T-helper 17 cell (primary cell): ENCODE measurements at places on chromosomes 11 and 22. TPM values are rescaled to one million over a fixed set of nuclear protein-coding genes. Genes with fewer than 3 reads are reported as not detected.
A peak's percentile ranks its signal among the peaks of the same experiment; 100 is the strongest.

The APOL5 gene
- not detected for total RNA-seq

The ACTN3 gene
- 0.30 TPM for total RNA-seq

The WT1 gene
- total RNA-seq: not detected

The MRGPRF gene
- not detected for total RNA-seq

The USH1C gene
- total RNA-seq: not detected

The TIGD3 gene
- total RNA-seq: 0.45 TPM

The MS4A7 gene
- 4.7 TPM for total RNA-seq

The TMEM86A gene
- 6.1 TPM for total RNA-seq

The KCNQ1OT1 gene
- total RNA-seq: 0.23 TPM

- H3K4me1 ChIP-seq: peaks cover 33% of the 10 kb centered on the region
- H3K27me3 ChIP-seq: no peaks in the 10 kb centered on the region
- no peaks in the 10 kb centered on the region for H3K36me3 ChIP-seq
- no peak for DNase-seq
These were observed 87.1 kb downstream of the FAM76B start for GRCh38 chr11:95702526-95702925.

DNA sequence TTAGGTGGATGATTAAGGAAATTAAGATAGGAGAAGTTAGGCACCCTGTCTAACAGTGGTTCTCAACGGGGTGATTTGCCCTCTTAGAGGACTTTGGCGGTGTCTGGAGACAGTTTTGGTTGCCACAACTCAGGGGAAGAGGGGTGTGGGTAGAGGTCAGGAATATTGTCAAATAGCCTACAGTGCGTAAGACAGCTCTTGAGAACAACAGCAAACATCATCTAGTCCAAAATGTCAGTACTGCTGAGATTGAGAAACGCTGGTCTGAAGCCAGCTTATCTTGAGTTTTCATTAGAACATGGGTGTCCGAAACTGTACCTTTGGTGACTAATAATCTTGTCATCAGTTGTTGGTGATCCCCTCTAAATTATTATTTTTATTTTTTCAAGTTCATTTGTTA, 38.4 kb downstream of the CECR2 start:
- no peak for DNase-seq
- no peaks in the 10 kb centered on the region for H3K4me1 ChIP-seq
- H3K27ac ChIP-seq: no peak overlapping the region
- H3K27me3 ChIP-seq: peaks cover 20% of the 10 kb centered on the region

DNA sequence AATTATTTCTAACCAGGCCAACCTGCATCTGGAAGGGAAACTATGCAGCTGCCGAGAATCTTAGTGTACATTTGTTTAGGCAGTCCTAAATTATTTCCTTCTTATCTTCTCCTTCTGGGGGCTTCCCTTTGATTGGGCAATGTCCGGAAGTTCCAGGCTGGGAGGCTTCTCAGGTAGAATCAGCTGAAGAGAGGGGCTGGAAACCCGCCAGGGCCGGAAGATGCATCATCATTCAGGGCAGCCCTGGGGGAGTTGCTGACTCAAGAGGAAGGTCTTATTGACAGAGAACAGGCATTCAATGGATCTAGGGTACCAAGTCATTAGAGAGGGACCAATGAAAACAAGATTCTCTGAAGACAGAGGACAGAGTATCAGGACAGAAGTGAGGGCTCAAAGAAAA, 150.7 kb downstream of the BLID start:
- no peaks in the 10 kb centered on the region for H3K4me1 ChIP-seq
- no peak overlapping the region for H3K4me3 ChIP-seq

DNA sequence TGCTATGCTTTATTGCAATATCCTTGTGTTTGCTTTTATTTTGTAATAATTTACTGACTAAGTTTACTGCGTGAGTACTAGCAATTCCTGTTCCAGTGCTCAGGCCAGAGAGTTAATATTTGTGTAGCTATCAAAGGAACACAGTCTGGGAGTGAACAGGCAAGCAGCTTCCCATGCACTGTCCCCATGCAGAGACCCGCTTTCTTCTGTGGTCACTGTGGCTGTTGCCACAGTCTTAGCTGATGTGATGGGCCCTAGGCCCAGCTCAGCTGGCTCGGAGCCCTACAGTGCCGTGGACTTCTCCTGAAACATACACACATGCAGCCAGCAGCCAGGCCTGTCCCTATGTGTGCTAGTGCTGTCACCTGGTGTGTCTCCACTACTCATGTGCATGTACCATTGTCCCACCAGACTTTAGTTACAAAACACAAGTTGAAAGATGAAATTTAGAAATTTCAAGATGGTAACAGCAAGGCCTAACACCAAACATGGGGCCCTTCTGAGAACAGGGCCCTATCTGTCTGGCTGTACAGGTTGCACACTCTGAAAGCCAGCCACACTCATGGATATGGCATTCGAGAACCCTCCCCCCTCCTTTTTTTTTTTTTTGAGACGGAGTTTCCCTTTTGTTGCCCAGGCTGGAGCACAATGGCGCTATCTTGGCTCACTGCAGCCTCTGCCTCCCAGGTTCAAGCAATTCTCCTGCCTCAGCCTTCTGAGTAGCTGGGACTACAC, 12.3 kb upstream of the SCUBE2 start:
- no peak overlapping the region for H3K4me3 ChIP-seq
- DNase-seq: no peak
- no peak overlapping the region for H3K27ac ChIP-seq
- H3K36me3 ChIP-seq: no peaks in the 10 kb centered on the region

DNA sequence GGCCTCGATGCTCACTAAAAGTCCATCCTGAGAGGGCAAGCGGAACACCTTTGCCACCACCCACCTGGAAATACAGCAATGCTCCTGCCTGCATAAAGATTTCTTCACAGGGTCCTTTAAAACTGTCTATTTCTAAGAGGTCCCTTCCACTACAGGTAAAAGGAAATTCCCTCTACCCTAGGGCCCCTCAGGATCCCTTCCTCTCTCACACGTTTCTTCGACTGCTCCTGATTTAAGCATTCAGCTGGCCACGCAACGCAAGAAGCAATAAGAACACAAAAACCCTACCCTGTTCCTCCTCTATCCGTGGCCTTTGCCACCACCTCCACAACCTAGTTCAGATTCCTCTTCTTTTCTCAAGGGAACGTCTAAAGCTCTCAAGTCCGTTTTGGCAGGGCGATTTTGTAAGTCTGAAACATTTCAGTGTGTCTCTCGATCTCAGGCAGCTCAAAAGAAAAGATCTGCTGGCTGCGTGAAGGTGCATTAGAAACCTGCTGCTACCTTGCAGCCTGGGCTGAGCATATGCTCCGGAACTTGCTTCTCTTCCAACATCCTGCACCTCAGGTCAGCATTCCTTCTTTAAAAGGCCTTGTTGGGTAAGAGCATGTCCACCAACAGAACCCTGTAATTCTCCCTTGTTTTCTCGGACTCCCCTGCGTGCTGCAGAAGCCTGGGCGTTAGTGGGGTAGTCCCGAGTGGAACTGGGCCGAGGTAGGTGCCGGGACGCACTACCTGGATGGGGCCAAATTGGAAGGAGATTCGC, 1.6 kb downstream of the LGR4 start:
- H3K4me3 ChIP-seq: peak overlapping the region; percentile 86
- no peak for DNase-seq
- H3K36me3 ChIP-seq: peaks cover 3% of the 10 kb centered on the region
- H3K27me3 ChIP-seq: peaks cover 42% of the 10 kb centered on the region

- DNase-seq: no peak
- peaks cover 6% of the 10 kb centered on the region for H3K27me3 ChIP-seq
- H3K4me1 ChIP-seq: no peaks in the 10 kb centered on the region
- H3K4me3 ChIP-seq: no peak overlapping the region
- no peak overlapping the region for H3K27ac ChIP-seq
- H3K36me3 ChIP-seq: no peaks in the 10 kb centered on the region
These were observed 104.4 kb downstream of the FANCF start for GRCh38 chr11:22521226-22521625.

DNA sequence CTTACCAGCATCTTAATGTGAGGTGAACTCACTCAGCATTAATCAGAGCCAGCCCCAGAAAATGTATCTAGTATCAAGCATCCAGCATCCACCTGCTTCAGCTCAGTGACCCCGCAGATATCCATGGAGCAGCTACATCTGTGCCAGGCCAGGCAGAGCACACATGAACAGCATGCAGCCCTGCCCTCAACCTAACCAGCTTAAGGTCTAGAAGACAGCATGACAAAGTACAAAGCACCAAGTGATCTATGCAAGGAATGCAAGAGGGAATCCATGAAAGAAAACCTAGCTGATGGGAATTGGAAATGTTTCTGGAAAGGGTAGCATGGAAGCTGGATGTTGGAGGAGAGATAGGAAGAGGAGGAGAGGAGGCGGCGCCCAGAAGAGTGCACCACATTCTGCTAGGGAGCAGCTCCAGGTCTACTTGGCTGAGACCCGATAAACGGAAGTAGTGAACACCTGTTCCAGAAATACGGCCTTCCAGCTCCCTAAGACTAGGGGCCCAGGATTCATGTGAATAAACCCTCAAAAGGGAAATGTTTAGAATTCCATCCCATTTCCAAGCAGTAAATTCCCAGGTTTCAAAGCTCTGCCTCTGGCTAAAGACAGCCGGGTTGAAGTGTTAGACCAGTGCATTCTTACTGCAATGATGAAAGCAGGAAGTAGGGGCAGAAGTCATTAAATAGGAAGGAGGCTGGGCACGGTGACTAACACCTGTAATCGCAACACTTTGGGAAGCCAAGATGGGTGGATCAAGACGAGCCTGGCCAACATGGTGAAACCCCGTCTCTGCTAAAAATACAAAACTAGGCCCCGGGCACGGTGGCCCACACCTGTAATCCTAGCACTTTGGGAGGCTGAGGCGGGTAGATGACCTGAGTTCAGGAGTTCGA, 23.5 kb upstream of the L3MBTL2 start:
- H3K4me3 ChIP-seq: peak overlapping the region; percentile 5
- H3K27ac ChIP-seq: peak overlapping the region; percentile 48
- peaks cover 4% of the 10 kb centered on the region for H3K4me1 ChIP-seq
- H3K36me3 ChIP-seq: peaks cover 6% of the 10 kb centered on the region
- H3K27me3 ChIP-seq: no peaks in the 10 kb centered on the region

DNA sequence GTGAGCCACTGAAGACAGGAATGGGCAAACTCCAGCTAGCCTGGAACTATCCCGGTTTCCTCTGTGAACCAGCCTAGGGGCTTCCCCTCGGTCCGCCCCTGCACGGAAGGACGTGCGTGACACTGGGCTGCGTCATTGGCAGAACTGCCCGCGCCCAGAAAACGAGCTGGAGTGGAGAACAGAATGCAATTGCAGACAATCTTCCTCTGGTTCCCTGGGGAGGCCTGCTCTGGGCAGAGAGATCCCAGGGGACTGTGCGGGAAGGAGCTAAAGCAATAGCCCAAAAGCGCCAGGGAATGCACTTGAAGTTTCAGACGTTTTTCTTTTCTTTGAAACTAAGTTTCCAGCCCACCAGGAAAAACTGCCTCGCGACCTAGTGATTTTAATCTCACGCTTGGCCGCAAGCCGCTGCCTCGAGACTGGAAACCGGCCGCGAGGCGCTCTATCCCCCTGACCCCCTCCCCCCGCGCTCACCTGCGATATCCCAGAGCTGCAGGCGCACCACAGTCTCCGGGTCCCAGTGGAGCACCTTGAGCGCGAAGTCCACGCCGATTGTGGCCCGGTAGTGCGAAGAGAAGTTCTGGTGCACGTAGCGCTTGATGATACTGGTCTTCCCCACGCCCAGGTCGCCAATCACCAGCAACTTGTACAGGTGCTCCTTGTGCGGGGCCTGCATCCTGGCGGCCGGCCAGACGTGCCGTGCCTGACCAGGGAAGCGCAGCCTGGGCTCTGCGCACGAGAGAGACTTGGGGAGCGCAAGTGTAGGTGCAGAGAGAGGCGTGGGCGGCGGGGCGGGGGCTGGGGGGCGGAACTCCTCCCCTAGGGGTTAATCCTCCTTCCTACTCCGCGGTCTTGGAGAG, at the start of gene RAB38:
Gene RAB38 (minus strand): TSS at position 735 of the 860 bp plus-strand sequence. CDS start 59 bp downstream, at position 676.
- peaks cover 6% of the 10 kb centered on the region for H3K27me3 ChIP-seq
- no peak within 1 kb of the TSS for H3K27ac ChIP-seq
- no peak for DNase-seq
- H3K36me3 ChIP-seq: no peaks in the 10 kb centered on the region
- H3K4me3 ChIP-seq: peak within 1 kb of the TSS; percentile 79
- H3K4me1 ChIP-seq: peaks cover 5% of the 10 kb centered on the region
